ENCODE measurements at places on chromosomes 7 and 10.
A peak's percentile ranks its signal among the peaks of the same experiment; 100 is the strongest.

- DNase-seq, result no peak
Observed at GRCh38 chr7:50837965-50838364, 55.3 kb upstream of the GRB10 start.

- no peak for DNase-seq
Observed at GRCh38 chr7:112385516-112385915, 64.7 kb upstream of the IFRD1 start.

GRCh38 chr10:34988397-34989067 lies 101.6 kb downstream of the CUL2 start:
- DNase-seq, result no peak

- DNase-seq, result no peak
Observed at GRCh38 chr7:50491209-50491608, 41.1 kb upstream of the FIGNL1 start.

GRCh38 chr7:21300692-21301091 lies 127.2 kb upstream of the SP4 start:
- DNase-seq, result no peak

DNA sequence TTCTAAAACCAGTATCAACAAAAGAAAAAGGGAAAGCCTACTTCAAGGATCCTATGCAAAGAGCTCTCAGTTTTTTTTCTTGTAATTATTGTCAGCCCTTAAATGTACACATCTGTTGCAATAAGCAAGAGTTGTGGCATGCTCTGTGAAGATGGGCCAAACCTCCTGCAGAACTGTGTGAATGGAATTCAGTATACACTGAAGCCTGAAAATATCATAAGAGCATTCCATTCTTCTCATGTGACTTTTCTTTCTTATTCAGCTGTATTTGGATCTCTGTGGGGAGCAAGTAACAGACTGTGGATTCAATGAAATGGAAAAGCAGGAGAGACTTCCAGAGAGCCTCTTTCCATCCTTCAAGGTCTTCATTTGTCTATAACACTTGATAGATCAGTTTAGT lies 130.7 kb downstream of the SAMD9 start:
- no peak for DNase-seq

GRCh38 chr7:5692845-5693278 lies 88.6 kb downstream of the RNF216 start:
- no peak for DNase-seq

DNA sequence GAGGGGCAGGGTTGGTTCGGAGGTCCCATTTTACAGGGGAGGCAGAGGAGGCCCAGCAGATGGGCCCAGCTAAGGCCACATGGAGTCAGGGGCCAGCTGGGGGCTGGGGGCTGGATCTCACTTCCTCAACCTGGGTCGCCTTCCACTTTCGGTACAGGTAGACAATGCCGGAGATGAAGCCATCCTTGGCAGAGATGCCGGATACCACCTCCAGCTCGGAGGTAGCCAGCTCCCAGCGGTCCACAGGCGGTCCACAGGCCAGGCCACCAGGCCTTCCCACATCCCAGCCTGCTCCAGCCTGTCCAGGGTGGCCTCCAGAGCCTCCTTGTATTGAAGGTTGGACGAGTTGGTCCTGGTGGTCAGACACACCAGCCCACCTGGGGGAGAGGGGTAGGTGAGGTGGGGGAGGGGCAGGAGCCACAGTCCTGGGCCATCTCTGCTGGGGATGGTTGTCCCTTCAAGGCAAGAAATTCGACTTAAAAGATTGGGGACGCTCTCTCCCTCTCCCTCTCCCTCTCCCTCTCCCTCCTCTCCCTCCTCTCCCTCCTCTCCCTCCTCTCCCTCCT lies 3.9 kb downstream of the CLDN4 start:
- no peak for DNase-seq

GRCh38 chr10:21125471-21126228 lies 228.5 kb upstream of the NEBL start:
- no peak for DNase-seq

DNA sequence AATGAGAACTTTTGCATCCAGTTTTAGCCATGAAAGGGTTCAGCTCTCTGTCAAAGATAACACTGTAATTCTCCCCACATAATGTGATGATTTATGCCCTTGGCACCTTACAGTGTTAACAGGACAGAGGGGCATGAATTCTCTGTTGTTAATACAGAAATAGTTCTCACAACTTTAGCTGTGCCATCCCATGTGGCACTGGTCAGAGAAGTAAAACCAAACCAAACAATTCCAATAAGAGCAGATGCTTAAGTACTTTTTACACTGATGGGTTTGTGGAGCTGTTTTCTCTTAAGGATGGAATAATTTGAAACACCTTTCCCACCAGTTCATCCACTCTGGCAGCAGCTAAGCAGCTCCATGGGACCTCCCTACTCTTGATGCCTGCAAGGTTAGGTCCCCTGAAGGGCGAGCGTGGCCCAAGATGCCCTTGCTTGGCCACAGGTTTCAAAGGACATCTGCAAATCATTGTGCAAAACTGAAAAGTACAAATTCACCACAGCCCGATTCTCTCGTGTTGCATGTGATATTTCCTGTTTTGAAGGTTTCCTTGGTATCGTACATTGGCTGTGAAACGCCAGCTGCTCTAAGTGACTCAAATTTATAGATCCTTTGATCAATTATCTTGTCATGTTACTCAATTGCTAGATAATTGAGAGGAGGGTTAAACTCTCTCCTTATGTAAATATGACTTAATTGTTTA lies 82.5 kb upstream of the CREB5 start:
- peak; percentile 47 for DNase-seq

- DNase-seq, result no peak
Observed at GRCh38 chr7:108014215-108014614, 11.3 kb upstream of the LAMB1 start.

- DNase-seq, result no peak
Observed at GRCh38 chr7:15889507-15889906, 203.0 kb upstream of the MEOX2 start.

GRCh38 chr7:156119771-156120170 lies 307.5 kb upstream of the SHH start:
- DNase-seq, result no peak

DNA sequence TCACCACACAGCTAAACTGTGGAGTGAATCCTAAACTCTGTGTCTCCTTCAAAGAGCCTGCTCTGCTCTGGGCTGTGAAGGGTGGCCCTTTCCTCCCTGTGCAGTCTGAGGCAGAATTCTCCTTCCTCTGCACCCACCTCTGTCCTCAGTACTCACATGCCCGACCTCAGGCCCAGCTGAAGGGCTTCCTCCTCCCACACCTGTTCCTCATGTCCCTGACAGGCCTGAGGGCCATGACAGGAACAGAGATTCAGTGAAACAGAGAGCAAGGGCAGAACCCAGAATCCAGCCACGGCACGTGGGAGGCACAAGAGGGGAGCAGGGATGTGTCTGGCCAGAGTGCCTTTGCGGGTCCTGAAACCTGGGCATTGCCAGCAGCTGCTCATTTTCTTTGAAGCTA lies 13.9 kb downstream of the CREB3L2 start:
- no peak for DNase-seq

- peak; percentile 53 for DNase-seq
Observed at GRCh38 chr7:50595491-50596102, 30.4 kb upstream of the DDC start.

GRCh38 chr10:96830511-96831199 lies 1.4 kb upstream of the LCOR start:
- DNase-seq, result peak; percentile 85

DNA sequence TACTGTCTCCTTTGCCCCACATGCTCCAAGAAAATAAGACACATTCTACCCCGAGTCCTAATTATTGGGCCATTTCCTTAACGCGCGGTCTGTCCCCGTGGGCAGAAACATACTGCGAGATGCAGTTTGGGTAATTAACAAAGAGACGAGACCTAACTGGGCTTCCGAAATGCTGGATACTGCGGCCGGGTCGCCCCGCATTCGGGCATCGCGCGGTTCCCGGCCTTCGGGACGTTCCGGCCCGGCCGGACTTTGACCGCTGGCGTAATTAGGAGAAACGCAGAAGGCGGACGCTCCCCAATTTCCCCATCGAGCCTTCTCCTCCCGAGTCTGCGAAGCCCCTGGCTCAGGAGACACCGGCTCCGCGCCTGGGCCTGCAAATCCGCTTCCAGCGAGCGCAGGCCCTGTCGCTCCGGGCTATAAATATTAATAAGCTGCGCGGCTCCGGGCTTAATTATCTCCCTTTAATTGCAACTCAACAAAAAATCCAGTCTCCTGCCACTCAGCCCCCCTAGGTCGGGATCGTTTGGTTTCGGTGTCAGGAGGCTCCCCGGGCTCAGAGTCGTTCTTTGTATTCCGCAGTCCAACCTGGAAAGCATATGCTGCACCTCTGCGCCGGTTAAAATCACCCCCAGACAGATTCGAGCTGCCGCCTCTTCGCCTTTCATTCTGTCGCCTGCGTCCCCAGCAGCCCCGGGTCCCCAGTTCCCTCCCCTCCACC lies 131.5 kb downstream of the SPAG6 start:
- DNase-seq, result no peak

GRCh38 chr7:38934536-38934935 lies 25.5 kb upstream of the VPS41 start:
- DNase-seq, result no peak

GRCh38 chr7:114957444-114957843 lies 35.5 kb downstream of the MDFIC start:
- DNase-seq, result no peak

DNA sequence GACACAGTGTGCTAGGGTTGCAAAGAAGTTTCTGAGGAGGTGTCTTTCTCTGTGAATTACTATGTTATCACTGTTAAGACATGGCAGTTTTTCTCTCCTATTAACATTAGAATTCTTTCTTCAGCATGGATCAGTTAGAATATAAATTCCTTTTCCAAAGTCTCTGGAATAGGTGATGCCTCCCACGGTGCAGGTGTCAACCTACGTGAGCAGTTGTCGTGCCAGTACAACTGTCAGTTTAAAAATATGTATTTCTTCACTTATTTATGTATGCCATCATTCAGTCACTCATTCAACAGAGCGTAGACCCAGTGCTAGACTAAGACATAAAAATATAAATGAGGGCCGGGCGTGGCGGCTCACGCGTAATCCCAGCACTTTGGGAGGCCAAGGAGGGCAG lies 83.5 kb downstream of the TACC2 start:
- DNase-seq, result no peak

- DNase-seq, result no peak
Observed at GRCh38 chr10:42781893-42782445, 626 bp upstream of the BMS1 start.

- no peak for DNase-seq
Observed at GRCh38 chr7:17530244-17530643, 231.8 kb downstream of the AHR start.

- DNase-seq, result no peak
Observed at GRCh38 chr10:33123680-33124079, 165.7 kb upstream of the ITGB1 start.

GRCh38 chr7:138460649-138461607 lies 869 bp downstream of the TRIM24 start:
- peak; percentile 20 for DNase-seq

DNA sequence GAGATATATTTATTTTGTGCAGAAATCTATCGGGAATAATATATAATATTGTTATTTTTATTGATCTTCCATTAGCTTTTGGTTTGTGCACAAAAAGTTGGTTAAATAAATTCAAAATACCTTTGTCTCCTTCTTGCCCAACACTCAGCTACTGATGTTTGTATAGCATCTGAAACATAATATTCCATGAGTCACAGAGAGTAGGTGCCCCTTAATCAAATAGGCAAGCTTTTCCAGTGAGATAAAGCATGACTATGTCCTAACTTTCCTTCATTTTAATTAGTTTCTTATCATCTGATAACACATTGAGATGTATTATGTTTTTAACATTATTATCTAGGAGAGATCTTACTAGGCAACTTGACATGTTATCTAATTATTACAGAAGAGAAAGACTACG lies 432.2 kb downstream of the KIF20B start:
- no peak for DNase-seq

DNA sequence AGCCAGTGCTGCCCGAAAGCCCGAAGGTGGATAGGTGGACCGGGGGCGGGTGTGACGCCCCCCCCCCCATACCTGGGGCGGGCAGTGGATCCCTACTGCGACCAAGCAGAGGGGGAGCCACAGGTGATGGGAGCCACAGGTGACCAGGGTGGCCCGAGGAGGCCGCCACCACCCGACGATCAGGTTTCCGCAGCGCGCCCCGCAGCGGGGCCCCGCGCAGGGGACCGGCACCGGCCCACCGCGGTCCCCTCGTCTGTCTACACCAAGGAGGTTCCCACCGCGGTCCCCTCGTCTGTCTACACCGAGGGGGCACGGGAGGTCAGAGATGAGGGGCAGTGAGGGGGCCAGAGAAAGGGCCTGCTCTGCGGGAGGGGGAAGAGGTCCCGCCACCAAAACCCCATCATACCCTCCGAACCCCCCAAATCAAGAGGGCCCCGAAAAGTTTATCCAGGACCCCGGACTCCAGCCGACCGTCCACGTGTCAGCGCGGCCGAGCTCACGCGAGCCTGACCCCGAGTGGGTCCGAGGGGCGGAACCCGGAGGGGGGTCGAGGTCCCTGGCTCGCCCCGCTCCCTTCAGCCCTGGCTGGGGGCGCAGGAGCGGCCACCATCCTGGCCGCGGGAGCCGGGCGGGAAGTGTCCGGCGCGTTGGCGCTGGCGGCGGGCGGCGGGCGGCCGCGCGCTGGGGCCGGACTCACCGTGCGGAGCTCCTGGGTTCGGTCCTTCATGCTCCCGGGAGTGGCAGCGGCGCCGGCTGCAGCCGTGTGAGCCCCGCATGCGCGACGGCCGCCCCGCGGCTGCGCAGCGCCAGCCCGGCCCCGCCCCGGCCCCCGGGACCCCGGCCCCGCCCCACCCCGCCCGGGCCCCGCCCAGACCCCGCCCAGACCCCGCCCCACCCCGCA lies at the start of gene STX1A:
Gene STX1A (minus strand): TSS at position 765 of the 901 bp plus-strand sequence. CDS start 38 bp downstream, at position 727.
- DNase-seq, result no peak

- DNase-seq, result no peak
Observed at GRCh38 chr10:1009071-1009494, 16.6 kb downstream of the IDI2 start.

DNA sequence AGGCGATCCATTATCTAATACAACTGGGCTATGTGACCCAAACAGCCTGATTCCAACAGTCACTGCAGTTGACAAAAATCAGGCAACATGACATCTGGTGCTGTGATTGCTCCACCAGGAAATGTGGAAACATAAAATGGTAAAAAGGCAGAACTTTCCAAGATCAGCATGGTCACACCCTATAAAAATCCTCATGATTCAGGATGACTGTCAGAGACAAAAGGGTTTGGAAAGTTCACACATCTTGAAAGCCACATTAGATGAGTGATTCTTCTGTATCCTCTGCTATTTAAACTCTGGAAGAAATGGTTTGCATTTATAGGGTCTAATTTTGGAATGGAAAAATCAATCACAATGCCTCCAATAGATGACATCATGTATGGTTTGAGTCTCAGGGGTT lies 662.6 kb upstream of the IGFBP3 start:
- no peak for DNase-seq
